AG09309 (cell line): ENCODE measurements at places on chromosomes 3 and 15.

- DNase-seq, result no peak
Observed at GRCh38 chr3:147413686-147414389, 4.7 kb downstream of the ZIC1 start.

DNA sequence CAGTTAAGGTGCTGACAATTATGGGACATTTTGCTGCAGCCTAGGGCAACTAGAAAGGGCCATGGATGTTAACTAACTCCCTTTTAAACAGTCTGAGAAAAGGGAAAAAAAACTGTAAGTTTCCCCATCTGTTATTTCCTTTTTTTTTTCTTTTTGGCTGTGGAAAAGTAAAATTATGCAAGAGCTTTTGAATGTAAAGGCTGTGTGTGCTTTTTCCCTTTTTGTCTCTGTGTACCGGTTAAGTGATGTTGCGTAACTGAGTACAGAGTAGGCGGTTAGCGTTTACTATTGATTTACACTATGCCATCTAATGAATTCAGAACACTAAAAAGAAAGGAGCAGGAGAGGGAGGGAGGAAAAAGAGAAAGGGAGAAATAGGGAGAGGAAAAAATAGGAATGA, 403.6 kb downstream of the TIGIT start:
- DNase-seq, result no peak

DNA sequence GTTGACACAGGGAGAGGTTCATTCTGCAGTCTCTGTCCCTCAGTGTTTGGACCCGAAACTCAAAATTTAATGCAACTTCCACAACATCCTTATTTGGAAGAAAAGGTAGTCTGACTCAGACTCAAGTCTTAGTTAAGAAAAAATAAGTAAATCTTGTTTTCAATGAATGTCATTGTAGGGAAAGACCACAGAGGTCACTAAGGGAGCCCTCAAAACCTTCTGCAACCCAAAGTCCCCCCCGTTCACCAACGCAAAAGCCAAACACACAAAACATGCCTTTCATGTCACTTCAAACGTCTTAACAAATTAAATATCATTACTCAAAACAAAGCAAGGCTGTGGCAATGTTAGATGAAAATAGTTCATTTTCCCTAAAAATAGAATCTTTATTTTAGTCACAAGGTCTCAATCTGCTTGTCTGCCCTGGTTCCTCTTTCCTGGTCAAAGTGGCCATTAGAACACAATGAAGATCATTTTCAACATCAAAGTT, 20.9 kb upstream of the SSUH2 start:
- no peak for DNase-seq

- no peak for DNase-seq
Observed at GRCh38 chr3:52495777-52496602, 852 bp downstream of the STAB1 start.

- DNase-seq, result no peak
Observed at GRCh38 chr3:14633819-14634424, 17.6 kb upstream of the CCDC174 start.

- no peak for DNase-seq
Observed at GRCh38 chr3:16300307-16300706, 35.3 kb downstream of the OXNAD1 start.

DNA sequence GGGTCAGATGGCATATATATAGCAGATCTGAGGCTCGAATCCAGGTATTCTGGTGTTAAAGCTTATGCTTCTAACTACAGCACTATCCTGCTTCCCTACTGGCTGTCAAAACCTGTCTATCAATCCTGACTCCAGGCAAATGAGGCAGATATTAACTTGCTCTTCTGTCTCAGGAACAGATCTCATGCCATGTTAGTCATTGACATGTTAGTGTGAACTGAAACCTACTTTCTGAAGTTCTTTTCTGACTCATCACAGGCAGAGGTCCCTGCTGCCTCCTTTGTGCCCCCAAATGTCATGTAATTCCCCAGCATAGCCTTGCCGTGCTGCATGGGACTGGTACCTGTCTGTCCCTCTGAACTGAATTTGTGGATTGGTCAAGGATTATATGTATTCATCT, 125.0 kb upstream of the SMAD3 start:
- DNase-seq, result no peak

DNA sequence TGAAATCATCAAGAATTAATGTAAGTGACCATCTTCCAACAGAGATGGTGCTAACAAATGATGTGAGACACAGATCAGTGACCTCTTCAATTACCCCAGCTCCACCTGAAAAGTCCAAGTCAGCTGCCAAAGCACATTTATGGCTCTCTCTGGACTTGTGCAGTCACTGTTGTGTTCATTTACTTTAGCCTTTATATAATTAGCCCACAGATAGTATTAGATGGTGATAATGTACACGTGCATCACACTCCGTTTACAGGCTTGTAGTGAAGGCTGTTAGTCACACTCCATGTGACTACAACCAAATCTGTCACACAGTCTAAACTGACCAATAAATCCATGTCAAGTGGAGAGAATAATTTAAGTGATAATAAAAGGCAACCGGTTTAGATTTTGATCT, 331.5 kb upstream of the IL12A start:
- no peak for DNase-seq

DNA sequence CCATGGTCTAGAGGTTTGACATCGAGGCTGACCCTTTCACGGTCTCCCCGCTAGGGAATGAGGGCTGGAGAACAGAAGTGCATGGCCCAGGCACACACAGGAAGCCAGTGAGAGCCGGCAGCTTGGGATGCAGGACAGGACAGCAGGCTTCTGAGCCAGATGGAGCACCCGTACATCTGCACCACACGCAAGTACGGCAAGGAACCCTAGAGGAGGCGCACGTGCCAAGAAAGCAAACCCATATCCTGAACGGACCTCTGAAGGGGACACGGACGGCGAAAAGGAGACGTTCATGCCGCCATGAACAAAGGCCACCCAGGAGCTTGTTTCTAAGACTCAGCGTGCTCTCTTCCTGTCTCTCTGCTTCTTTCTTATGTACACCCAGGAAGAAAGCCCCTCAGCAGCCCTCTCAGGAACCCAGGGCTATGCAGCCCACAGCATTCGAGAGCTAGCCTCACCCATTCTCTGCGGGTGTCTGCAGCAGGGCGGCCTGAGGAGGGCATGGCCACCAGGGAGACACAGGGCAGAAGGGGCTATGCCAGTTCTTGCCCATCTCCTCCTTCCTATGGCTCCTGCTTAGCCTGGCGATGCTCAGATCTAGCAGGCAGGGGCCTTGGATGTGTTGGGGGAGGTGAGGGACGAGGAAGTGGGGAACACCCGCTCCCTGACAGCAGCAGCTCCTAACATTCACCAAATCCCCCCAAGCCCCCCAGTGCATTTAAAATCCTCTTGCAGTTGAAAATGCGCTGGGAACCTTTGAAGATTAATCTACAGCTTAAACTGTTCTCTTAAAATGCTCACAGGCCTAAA, 81.3 kb downstream of the PCSK6 start:
- DNase-seq, result no peak

- no peak for DNase-seq
Observed at GRCh38 chr15:85515212-85515611, 134.8 kb downstream of the AKAP13 start.

- peak; percentile 70 for DNase-seq
Observed at GRCh38 chr3:29972320-29972993, 633.9 kb upstream of the TGFBR2 start.

DNA sequence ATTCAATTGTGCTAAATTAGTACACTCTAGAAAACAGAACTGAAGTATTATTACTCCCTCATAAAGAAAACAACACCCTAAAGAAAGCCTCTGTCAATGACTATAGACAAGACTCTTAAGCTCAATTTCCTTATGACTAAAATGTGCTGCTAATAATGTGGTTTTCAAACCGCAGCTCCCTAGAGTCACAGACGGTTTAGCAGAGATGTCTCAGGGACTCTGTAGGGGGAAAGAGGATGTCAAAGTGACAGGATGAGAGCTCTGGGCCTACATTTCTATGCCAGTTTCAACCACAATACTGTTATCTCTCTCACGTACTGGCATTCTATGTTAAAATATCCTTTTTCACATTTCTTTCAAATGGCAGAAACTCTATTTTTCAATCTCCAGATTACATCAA, 37.6 kb upstream of the WDR49 start:
- no peak for DNase-seq

DNA sequence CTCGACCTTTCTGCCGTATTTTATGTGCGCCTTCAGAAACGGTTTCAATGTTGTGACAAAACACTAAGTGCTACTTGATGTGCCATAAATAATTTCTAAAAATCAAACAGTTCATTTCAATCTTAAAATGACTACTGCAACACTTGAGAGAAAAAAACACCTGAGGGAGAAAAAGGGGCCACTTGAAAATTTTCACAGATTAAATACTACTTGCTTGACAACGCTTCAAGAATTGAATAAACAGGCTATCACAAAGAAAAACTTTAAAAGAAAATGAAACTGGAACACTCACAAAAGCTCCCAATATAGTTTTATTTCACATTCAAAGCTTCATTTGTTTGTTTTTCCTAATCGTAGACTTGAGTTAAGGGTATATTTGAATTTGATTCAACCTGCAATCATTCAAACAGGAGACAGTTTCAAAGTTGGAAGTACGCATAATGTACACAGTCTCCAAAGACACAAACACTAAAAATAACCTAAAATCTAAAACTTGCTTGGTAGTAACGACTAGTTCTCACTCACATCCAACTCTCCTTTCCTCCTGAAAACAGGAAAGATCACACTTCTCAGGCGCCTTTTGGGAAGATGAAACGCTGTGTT, 380.7 kb downstream of the ERC2 start:
- no peak for DNase-seq

DNA sequence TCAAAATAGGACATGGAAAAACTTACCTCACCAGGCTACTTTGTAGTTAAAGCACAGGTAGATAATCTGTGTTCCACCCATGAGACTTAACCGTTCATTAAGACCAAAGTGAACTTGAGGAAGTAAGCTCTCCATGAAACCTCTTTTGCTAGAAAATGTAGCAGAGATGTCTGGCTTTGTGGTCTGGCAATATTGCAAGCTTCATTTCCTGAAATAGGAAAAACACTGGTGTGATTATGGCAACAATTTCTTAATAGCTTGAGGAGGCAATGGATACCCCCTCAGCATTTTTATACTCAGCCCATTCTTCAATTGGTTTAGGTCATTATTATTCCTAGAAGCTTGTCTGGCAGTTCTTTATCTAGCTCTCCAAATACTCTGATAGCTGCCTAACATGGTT, 957.3 kb downstream of the IGSF11 start:
- DNase-seq, result no peak

DNA sequence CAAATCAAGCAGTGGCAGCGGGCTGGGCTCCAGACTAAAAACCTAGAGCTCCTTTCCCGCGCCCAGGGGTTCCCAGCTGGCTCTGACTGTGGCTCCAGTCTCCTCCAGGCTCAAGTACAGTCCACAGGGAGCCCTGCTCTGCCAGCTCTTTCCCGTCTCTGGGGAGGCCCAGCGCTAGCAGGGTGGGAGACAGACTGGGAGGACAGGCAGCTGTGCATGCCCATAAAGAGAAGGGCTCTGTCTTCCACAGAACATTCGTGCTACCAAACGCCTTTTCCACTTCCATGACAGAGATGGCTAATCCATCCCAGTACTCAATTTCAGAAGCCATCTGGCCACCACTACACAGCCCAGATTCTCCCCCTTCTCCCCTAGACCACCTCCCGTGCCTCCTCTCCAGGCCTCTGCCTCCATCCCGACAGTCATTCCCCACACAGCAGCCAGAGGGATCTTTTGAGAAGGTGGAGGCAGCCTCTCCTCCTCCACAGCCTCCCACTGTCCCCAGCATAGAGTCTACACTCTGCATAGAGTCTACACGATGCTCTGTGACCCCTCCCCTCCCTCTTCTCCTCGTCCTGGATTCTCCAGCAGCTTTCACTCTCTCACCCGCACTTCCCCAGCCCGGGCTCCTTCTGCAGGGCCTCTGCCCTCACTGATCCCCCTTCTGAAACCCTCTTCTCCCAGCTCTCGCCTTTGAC, 6.8 kb upstream of the DUSP7 start:
- DNase-seq, result no peak

DNA sequence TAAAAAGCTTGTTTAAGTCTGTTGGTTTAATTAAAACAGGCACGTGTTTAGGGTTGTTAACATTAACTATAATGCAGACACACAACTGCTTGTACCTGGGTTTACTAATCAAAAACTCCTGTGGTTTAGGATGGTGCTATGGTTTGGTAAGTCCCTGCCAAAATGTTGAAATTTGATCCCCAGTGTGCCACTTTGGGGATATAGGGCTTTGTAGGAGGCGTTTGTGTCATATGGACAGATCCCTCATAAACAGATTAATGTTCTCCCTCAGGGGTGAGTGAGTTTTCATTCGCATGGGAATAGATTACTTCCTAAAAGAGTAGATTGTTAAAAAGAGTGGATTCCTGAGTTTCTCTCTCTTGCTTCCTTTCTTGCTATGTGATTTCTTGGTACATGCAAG, 18.7 kb upstream of the GK5 start:
- no peak for DNase-seq

DNA sequence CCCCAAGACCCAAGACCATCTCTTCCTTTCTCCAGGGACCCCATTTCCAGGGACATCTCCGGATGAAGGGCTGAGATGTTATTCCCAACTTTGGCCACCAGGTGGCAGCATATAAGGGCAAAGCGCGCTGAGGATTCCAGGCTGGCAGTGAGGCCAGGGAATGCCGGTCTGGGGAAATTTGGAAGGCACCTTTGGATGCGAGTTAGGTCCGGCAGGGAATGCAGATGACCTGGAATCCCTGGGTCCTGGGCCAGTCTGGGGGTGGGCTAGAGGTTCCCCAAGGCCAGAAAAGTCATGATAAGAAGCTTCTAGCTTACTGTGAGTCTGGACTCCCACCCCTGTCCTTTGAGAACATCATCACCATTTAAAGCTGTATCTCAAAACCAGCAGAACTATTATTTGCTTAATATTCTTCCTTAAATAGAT, 1.6 kb upstream of the CHST13 start:
- DNase-seq, result no peak

GRCh38 chr15:33136353-33136752, 58.2 kb downstream of the FMN1 start:
- no peak for DNase-seq

- no peak for DNase-seq
Observed at GRCh38 chr3:114331007-114331406, 37.2 kb downstream of the TIGIT start.

GRCh38 chr3:100105501-100105900, 8.8 kb downstream of the FILIP1L start:
- no peak for DNase-seq

GRCh38 chr15:93527374-93528050, 438.5 kb upstream of the RGMA start:
- no peak for DNase-seq

DNA sequence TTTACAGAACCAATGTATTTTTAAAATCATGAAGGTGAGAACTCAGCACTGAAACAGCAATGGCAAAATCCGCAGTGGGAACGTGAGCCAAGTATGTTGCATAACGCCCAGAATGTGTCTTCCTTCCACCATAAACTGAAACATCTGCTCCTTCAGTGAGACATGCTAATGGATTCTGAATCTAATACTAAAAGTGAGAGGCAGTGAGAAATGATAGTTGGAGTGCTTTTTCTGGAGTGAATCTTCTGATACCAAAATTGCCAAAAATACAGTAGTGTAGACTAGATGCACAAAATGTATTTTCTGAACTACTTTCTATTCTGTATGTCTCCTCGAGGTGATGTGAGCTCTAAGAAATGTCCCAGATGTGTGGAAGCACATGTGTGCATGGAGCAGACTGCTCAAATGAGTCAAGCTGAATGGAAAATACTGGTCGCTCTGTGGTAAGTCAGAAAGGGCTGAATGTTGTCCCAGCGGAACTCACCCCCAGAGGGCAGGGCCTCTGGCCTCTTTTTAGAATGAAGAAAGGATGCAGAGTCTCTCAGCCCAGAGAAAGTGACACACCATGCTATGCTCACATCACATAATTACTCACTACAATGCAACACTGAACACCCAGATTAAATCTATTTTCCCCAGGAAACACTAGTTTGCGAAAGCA, 73.0 kb downstream of the ATP10A start:
- DNase-seq, result peak; percentile 74
